ENCODE measurements at places on chromosomes 16 and 17.

DNA sequence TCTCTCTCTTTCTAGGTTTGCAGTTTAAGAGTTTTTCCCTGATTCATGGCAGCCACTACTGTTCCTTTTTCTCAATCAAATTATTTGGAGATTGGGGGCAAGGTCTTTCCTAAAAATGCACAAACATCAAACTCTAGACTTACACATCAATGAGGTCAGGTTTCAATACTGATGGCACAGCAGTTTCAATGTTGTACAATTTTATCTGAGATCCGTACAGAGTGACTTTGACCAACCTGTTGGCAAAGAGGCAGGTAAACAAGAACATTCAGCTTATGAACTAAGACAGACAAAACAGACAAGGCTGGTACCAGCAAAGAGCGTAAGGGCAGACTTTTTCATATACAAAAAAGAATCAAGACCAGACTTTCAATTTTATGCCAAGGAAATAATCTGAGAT lies 58.0 kb upstream of the GSG1L start:
- no peak for DNase-seq

GRCh38 chr17:49067163-49067562 lies 65.4 kb upstream of the B4GALNT2 start:
- DNase-seq: no peak

- DNase-seq: no peak
These were observed 15.2 kb upstream of the SKAP1 start for GRCh38 chr17:48445248-48445620.

DNA sequence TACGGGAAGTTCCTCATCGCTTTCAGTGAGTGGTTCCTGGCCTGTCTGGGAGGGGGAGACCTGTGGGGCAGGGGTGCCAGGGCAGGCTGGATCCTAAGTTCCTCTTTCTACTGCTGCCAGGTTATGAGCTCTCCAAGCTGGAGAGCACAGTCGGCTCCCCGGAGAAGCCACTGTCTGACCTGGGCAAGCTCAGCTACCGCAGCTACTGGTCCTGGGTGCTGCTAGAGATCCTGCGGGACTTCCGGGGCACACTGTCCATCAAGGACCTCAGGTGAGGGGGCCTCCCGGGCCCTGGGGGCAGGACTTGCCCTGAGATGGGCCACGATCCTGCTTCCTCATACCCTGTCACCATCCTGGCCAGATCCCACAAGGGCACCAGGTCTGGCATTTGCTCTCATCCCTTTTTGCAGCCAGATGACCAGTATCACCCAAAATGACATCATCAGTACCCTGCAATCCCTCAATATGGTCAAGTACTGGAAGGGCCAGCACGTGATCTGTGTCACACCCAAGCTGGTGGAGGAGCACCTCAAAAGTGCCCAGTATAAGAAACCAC lies 5.1 kb downstream of the PRSS8 start:
- DNase-seq: no peak

DNA sequence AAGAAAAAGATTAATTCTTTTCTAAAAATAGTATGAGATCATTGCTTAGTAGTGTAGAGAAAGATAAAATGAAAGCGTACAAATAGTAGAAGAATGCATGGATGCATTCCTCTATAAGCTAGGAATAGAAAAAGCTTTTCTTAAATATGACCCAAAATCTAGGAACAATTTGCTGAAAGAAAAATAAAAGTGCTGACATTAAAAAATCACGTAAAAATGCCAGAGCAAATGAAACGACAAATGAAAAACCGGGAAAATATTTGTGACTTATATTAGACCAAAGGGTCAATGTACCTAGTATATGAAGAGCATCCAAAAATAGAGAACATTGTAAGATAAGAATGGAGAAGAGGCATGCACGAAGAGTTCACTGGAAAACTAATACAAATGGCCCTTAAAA lies 149.5 kb upstream of the MON1B start:
- no peak for DNase-seq

DNA sequence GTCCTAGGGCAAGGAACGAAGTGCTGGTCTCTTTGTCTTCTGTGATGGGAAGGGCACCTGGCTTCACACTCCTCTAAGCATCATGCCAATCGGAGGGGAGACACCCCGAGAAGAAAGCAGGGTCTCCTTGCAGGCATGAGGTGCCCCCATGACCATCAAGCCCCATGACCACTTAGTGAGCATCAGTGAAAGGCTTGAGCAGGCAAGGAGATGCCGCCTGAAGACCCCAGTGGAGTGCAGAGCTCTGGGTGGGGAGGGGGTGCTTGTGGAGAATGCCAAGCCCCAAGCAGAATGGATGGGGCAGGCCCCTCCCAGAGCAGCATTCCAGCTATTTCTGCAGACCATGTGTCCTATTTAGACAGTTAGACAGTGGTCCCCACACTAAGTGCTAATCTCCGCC lies 232.7 kb upstream of the TNRC6C start:
- DNase-seq: no peak

GRCh38 chr17:81241648-81242420 lies 2.7 kb downstream of the NDUFAF8 start:
- DNase-seq: peak; percentile 53

DNA sequence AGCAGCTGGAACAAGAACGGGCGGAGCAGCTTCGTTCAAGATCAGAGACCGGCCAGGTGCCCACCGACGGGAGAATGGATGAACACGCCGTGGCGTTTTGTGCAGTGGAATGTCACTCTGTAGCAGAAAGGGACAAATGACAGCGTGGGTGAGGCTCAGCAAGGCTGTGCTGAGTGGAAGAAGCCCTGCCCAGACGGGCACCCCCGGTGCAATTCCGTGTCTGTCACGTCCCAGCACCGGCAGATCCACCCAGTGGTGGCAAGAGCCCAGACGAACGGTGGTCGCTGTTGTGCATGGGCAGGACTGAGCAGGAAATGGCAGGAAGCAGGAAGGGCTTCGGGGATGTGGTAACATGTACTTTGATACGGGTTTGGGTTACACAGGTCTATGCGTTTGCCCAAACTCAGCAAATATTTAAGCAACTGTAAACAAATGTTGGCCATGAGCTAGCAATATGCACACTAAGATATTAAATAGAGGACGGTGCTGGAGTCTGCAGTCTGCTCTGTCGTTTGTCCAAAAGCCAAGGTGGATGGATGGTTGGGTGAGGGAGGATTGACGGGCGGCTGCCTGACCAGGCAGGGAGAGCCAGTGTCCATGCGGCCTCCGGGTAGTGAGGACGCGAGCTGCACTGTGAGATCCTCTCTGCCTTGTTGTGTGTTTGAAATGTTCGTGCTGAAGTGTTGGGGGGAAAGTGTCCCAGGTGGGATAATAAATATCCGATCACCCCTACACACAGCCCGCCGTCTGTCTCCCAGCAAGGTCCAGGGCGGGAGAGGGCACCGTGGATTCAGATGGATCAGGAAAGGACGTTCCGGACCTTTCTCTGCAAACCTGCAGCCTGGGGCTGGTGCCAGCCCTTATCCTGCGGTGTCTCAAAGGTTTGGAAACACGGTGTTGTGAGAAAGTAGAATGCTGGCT lies 48.4 kb downstream of the COX4I1 start:
- no peak for DNase-seq

DNA sequence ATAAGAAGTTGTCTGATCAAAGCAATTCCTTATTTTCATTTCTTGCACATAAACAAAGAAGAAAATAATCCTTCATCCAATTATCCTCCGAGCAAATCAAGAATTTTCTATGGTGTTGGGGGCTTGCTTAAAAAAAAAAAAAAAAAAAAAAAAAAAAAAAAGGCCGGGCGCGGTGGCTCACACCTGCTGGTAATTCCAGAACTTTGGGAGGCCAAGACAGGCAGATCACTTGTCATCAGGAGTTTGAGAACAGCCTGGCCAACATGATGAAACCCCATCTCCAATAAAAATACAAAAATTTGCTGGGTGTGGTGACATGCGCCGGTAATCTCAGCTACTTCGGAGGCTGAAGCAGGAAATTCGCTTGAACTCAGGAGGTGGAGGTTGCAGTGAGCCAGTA lies 19.3 kb downstream of the CNP start:
- DNase-seq: no peak

DNA sequence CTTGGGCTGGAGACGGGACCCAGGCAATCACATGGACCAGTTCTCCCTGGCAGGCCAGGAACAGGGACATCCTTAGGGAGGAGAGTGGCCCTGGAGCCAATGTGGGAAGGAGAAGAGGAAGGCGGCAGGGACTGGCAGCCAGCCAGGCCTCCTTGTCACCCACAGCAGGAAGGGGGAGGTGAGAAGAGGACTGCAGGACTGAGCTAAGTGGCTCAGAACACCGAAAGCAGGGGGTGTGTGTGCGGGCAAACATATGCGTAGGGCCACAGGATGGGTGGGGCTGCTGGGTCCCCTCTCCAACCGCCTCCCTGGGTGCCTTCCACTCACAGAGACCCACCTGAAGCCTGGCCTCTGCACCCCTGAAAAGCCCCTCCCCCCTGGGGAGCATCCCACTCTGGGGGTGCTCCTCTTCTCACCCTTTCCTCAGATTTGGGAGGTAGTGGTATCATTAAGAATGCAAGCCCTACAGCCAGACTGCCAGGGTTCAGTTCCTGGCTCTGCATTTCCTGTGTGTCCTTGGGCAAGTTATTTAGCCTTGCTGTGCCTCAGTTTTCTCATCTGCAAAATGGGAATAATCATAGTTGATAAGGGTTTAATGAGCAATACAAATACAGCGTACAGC lies 8.1 kb downstream of the PNMT start:
- DNase-seq: peak; percentile 51

- no peak for DNase-seq
These were observed 31.8 kb upstream of the DYNLL2 start for GRCh38 chr17:58051468-58051867.

DNA sequence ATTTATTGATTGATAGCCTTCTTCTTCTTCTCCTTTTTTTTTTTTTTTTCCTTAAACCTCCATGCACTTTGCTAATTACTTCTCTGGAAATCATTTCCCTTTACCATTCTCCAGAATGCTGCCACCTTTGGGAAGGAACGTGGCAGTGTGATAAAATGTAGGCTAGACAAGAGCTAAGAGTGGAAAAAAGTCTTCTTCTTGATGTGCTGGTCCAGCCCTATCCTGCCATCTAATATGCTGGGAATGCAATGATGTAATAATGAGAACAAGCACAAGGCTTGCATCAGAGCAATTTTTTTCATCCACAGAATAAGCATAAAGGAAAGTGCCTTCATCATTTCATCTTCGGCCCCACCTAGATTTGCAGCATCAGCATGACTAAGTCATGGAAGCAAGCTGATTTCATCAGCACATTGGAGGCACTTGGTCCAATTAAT lies 128.7 kb upstream of the ZFHX3 start:
- DNase-seq: no peak

DNA sequence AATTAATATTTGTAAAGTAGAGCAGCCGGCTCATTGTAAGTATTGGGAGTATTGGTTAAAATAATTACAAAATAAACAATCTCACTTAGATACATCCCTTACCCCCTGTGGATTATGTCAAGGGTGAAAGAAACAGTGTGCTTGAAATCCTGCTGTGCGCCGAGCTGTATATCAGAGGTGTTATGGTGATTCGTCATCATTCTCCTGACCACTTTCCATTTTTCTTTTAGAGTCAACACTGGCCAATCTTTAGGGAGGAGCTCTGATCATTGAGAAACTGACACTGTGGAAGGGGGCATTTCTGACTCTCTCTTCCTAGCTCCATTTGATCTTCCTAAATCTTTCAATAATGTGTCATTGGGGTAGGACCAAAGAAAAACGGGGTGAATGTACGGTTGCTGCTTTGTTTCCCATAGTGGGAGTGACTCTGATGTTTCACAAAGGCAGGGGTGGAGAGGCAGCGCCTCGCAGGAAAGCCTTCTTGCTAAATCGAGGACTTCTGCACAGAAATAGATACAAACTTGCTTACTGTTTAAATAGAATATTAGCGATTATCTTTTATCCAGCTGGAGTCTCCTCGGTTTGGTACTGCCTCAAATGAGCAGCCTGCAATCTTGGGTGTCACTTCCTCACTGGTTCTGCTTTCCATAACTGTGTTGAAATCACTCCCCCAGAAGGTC lies 123.4 kb downstream of the PRKCB start:
- DNase-seq: no peak

GRCh38 chr16:88697831-88698615 lies 8.2 kb downstream of the RNF166 start:
- no peak for DNase-seq

DNA sequence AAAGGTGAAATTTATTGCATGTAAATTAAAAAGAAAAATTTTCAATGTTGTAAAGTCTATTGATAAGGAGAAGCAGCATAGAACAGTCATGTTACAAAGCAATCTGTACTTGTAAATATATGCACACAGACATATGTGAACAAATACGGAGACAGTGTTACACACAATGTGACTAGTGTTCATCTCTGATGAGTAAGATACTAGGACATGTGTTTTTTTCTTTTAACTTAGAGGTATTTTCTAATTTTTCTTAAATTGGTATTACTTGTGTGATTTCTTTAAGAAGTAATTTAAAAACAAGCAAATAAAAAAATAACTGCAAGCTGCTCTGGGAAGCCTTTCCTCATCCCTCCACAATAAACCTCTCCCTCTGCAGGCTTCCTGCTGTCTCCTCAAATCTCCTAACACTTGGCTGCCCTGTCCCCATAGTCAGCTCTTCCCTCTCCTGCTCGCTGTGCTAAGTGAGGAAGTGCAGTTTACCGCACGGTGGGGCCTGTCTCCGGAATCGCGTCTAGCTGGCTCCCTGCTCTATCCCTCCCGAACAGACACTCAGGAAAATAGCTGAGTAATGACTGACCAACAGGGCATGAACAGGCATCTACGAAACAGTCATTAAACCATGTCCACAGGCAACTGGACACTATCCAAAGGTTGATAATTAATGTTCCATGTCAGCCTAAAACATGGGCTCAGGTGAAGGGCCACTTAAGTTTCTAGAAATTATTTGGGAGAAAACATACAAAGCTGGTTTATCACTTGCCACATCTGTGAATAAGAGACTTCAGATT lies 35.9 kb downstream of the CMTM4 start:
- no peak for DNase-seq

DNA sequence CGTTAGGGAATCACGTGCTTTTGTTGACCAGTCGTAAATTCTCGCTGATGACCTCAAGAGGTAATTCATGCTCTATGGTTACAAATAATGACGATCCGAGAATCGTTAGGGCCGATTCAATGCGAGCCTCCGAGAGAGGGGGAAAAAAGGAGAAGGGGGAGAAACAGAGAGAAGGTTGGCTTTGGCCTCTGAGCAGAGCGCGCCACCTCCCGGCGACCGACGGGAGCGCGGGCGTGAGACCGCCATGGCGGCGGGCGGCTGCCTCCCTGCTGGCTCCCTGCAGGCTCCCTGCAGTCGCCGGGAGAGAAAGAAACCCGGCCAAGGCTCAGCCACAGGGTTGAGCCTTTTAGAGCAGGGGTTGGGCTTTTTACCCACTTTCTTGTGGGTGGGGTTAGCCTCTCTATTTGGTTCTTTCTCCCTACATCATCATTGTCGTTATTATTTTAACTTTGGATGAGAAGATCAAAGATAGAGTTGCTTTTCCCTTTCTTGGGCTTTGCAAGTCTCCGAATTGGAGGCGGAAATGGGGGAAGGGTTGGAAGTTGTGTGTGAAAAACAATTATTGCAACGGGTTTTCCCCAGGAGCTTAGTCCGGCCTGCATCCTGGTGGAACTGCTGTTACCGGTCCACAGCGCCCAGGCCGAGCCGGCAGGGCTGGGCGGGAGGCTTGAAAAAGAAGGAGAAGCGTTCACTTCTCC lies 410 bp upstream of the HOXB5 start:
- peak; percentile 77 for DNase-seq

All from activated gamma-delta T cell treated with Interleukin-2 at 50 U/mL for 16 hours (primary cell).